ENCODE measurements at places on chromosomes 3 and 15.

GRCh38 chr15:74651242-74651741 lies 35.7 kb downstream of the CLK3 start:
- H3K27ac ChIP-seq: no peak overlapping the region
- no peak overlapping the region for H3K4me3 ChIP-seq
- H3K36me3 ChIP-seq: peaks cover 18% of the 10 kb centered on the region
- DNase-seq: no peak
- H3K27me3 ChIP-seq: no peaks in the 10 kb centered on the region

- no peaks in the 10 kb centered on the region for H3K27me3 ChIP-seq
- no peaks in the 10 kb centered on the region for H3K4me1 ChIP-seq
- H3K36me3 ChIP-seq: no peaks in the 10 kb centered on the region
- no peak overlapping the region for H3K4me3 ChIP-seq
- no peak overlapping the region for H3K27ac ChIP-seq
Measured at GRCh38 chr15:37880009-37880834, 54.2 kb upstream of the TMCO5A start.

GRCh38 chr15:64389036-64389435 lies 1.4 kb downstream of the TRIP4 start:
- H3K36me3 ChIP-seq: peaks cover 18% of the 10 kb centered on the region
- no peak overlapping the region for H3K27ac ChIP-seq
- H3K4me3 ChIP-seq: peak overlapping the region; percentile 71
- H3K4me1 ChIP-seq: peaks cover 22% of the 10 kb centered on the region
- no peak for DNase-seq

- no peaks in the 10 kb centered on the region for H3K27me3 ChIP-seq
- no peak overlapping the region for H3K27ac ChIP-seq
- peaks cover 42% of the 10 kb centered on the region for H3K4me1 ChIP-seq
- no peak for DNase-seq
- H3K4me3 ChIP-seq: no peak overlapping the region
Measured at GRCh38 chr3:16898595-16899395, 14.0 kb downstream of the PLCL2 start.
